ENCODE measurements at places on chromosomes 4 and X. TPM values are rescaled to one million over a fixed set of nuclear protein-coding genes. Genes with fewer than 3 reads are reported as not detected.

- no peak for DNase-seq
Observed at GRCh38 chrX:66000628-66001272, 39.1 kb downstream of the VSIG4 start.

DNA sequence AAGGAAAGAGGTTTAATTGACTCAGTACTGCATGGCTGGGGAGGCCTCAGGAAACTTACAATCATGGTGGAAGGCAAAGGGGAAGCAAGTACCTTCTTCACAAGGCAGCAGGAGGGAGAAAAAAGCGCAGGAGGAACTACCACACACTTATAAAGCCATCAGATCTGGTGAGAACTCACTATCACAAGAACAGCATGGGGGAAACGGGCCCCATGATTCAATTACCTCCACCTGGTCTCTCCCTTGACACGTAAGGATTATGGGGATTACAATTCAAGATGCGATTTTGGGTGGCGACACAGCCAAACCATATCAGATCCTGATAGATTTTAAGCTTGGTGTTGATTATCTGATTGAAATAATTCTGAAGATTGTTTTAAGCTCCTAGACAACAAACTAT is 218.7 kb downstream of the CBR4 start:
- no peak for DNase-seq

- no peak for DNase-seq
Observed at GRCh38 chr4:81527115-81527514, 55.4 kb upstream of the RASGEF1B start.

DNA sequence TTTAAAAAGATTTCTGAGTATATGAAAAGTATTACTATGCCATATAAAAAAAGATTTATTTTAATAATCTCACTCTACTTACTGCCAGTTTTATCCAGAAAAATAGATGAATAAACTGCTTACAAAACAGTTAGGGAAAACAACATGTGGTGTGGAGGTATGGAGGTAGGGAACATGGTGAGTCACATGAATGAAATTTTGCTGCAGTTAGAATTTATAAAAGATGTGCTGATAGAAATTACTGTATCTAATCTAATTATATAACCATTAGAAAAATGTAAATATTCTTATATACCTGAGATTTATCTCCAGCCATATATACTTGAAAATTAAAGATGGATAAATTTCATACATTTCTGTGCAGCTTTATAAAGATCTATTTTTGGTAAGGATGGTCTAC is 184.0 kb upstream of the ANK2 start:
- no peak for DNase-seq

Gene ARMCX4
- total RNA-seq = 15.4 TPM

Gene C4orf33
- total RNA-seq = 13.4 TPM

Gene RIPPLY1
- total RNA-seq = not detected

Gene MAOB
- 3.2 TPM for total RNA-seq

Gene GLRA2
- total RNA-seq = not detected

Data from chondrocyte (in vitro differentiated cells).